ENCODE measurements at places on chromosomes 2 and 18.

GRCh38 chr2:102048465-102048864 lies 56.7 kb downstream of the IL1R2 start:
- peak; percentile 68 for DNase-seq

GRCh38 chr2:190320696-190321095 lies 1.1 kb upstream of the HIBCH start:
- no peak for DNase-seq

- no peak for DNase-seq
Observed at GRCh38 chr18:3901811-3902210, 451.8 kb downstream of the TGIF1 start.

DNA sequence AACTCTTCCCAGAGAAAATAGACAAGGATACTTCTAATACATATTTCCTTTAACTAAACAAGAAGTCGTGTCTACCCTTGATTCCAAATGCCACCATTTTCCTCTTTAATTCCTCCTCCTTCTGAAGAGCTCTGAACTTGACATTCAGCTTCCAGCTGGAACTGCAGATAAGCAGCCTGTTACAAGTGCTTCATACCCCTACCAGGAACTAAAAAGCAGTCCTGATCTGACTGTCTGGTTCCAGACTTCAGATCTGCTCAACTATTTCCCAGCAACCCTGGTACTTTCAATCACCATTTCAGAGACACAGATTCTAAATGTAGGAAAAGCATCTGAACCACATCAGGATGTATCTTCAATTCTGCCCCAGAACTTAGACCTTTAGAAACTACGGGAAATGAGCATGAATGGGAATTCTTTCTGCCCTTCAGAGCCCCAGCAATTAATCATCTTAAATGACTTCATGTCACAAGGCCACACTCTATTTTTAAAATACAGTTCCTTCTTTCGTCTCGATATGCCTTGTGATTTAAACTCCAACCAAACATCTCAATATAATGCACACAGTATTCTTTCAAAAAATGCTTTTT lies 159.5 kb downstream of the L3MBTL4 start:
- no peak for DNase-seq

All from ELR (cell line).